ENCODE measurements at places on chromosomes 3 and 15.

DNA sequence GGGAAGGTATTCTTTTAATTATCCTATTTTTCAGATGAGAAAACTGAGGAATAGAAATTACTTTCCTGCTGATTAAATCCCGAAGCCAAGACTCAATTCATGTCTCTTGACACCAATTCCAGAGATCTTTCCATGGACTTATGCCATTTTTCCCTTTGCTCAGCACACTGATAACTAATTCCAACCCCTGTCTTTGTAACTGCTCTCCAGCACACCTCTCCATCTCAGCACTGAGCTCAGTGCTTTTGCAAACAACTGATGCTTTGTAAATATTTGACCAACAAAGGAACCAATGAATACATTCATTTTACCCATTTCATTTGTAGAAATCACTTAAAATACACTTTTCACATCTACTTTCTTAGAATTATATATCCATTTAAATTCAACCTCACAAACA, 249.1 kb downstream of the IL5RA start:
- DNase-seq: no peak

GRCh38 chr15:33204087-33204486, 9.6 kb upstream of the FMN1 start:
- no peak for DNase-seq

DNA sequence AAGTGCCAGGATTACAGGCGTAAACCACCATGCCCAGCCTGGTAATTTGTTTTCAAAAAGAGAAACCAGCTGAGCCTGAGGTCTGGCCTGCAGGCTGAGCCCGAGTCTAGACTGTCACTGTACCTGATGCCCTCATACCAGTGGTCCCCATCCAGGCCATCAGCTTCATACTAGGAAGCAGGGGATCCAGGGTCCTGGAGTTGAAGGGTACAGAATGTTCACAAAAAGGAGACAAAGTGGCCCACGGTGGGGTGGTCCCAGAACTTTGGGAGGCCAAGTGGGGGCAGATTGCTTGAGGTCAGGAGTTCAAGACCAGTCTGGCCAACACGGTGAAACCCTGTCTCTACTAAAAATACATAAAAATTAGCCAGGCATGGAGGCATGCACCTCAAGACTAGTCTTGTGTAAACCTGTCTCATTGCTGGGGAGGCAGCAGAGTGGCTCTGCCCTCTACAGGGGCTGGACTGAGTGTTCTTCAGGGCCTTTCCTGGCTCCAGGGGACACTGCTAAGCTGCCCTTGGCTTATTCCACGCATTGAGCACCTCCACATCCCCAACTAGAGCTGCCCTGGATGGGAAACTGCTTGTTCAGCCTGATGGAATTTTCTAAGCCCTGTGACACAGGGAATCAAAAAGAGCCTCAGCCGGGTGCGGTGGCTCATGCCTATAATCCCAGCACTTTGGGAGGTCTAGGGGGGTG, 7.9 kb upstream of the HHATL start:
- DNase-seq: no peak

- DNase-seq: no peak
Measured at GRCh38 chr3:71724584-71725270, 475 bp downstream of the EIF4E3 start.

DNA sequence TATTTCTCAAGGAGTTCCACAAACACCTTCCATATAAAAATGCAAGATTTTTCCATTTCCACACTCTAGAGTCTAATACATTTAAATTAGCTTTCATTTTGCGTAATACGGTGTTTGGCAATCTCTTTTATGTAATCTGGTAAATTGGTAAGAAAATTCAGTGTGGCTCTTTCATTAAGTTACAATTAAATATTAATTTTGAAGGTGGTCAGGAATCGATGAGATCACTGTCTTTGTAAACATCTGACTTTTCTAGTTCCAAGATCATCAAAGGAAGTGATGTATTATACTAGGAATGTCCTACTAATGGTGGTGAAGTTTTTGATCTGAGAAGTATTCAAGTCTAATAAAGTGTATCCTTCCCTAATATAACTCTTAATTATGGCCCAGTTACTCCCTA, 1.1 kb upstream of the UTS2B start:
- no peak for DNase-seq

GRCh38 chr3:174431717-174432116, 427.4 kb upstream of the NAALADL2 start:
- DNase-seq: no peak

DNA sequence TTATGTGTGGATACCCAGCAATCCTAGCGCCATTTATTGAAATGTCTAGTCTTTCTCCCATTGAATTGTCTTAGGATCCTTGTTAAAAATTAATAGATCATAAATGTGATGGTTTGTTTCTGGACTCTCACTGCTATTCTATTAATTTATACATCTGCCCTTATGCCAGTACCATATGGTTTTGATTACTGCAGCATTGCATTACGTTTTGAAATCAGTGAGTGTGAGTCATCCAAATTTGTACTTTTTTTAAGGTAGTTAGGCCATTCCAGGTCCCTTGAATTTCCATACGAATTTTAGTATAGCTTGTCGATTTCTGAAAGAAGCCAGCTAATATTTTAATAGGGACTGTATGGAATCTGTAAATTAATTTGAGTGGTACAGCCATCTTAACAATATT, 648.6 kb upstream of the ZNF385D start:
- no peak for DNase-seq

DNA sequence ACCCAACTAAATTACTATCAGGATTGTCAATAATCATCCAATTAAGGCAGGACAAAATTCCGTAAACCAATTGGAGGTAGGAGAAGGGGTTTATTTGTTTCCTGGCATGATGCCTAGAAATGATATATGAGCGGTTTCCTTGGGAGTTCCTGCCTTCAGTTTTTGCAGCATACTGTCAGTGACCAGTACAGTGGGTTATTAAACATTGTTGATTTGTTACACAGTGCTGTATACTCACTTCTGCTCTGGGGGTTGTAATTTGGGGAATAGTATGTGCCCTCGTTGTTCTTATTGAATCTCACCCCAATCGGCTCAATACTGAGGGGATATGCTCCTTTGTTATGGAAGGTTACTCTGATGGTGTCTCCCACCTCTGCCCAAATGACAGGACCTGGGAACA, 22.2 kb downstream of the CP start:
- no peak for DNase-seq

GRCh38 chr3:38493031-38493430, 3.1 kb upstream of the EXOG start:
- DNase-seq: no peak

GRCh38 chr3:197711973-197712707, 24.6 kb downstream of the RUBCN start:
- DNase-seq: peak; percentile 68

- DNase-seq: no peak
Measured at GRCh38 chr3:140871022-140871421, 70.6 kb upstream of the SLC25A36 start.

DNA sequence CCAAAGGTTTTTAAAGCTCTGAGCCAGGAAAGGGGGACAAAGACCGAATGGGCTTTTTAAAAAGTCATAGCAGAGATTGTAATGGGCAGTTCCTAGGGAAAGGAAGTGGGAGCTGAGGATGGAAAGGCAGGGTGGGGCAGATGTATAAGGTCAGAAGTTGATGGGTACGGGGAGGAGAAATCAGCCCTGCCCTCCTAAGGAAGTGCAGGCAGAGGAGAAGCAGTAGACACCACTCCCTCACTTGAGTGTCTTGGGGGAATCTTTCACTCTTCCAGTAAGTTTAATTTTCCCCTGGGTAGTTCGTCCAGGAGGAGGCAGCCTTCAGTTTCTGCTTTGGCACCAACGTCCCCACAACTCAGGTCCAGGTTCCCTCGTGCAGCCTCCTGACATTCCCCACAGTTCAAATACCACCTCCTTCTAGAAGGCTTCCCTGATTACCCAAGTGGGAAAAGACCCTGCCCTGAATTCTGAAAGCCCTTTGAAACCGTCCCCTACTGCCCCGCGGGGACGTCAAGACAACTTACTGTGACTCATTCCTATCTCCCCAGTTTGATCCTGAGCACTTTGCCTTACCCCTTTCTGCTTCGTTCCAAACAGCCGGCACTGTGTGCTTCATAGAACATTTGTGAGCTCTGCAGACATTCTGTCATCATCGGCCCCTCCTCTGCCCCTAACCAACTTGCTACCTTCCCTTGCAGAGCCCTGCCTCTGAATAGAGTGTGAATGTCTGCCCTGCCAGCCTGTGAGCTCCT, 14.3 kb upstream of the SRP14 start:
- no peak for DNase-seq

GRCh38 chr3:59559721-59560435, 510.1 kb upstream of the CFAP20DC start:
- DNase-seq: no peak

GRCh38 chr3:78757731-78758130, 1010.1 kb downstream of the ROBO1 start:
- DNase-seq: no peak

GRCh38 chr3:172153335-172153861, 114.0 kb downstream of the FNDC3B start:
- no peak for DNase-seq

- DNase-seq: no peak
Measured at GRCh38 chr15:89820666-89821611, 6.3 kb upstream of the ANPEP start.

DNA sequence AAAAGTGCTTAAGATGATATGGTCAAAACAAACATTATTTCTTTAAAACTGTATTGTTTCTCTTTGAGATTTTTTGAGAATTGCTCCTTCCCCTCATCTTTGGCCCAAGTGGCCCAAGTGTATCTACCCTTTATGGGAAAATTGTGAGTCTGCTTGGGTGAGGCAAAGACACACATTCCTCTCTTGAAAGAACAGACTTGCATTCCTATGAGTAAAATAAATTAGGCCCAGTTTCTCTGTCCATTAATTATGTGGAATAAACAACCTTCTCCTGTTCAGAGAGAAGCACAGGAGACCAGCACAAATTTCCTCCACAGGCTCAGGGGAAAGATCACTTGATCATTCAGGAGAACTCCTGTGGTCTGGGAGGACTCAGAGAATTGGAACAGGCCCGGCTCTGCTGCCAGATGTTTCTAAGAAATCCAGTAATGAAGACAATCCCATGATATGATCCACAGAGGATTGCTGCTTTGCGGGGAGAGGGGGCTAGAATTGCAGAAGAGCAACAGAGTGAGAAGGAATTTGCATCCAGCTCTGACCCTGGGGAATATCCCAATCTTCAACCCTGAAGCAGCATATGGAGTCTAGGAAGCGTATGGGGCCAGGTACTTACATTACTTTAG, 53.8 kb upstream of the BOC start:
- no peak for DNase-seq

DNA sequence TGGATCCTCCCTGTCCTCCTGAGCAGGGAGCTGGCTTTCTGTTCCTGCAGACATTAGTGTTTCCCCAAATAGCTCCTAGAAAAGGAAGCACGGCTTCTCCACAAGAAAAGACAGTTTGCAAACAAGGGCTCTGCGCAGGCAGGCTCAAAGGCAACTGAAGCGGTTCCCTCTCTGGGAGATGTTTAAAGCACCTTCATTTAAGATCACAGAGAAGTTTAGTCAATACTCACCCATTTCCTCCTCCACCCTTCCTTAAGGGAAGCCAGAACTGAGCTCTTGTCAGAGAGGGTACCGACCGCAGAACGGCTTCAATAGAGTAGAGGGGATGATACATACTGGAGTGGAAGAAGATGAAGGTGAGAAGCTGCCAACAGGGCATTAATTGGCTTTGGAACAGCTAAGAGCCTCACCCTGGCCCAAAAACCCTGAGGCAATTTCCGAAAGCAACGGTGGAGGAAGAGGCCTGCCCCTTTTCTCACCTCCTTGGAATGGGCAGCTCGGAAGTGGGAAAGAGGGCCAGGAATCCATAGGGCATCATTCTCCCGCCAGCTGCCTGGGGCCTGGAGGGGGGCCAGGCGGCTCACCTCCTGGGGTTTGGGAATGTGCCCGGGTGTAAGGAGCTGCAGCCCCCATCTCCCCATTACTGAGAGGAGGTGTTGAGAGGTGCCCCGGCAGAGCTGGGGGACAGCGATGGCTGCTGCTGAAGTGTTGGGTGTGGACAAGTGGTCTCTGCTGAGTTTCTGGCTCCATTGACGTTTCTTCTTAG, 4.8 kb upstream of the EPHB3 start:
- DNase-seq: no peak

- no peak for DNase-seq
Measured at GRCh38 chr15:22981051-22981840, 1.1 kb upstream of the CYFIP1 start.

GRCh38 chr3:180855364-180855763, 57.1 kb upstream of the FXR1 start:
- no peak for DNase-seq

DNA sequence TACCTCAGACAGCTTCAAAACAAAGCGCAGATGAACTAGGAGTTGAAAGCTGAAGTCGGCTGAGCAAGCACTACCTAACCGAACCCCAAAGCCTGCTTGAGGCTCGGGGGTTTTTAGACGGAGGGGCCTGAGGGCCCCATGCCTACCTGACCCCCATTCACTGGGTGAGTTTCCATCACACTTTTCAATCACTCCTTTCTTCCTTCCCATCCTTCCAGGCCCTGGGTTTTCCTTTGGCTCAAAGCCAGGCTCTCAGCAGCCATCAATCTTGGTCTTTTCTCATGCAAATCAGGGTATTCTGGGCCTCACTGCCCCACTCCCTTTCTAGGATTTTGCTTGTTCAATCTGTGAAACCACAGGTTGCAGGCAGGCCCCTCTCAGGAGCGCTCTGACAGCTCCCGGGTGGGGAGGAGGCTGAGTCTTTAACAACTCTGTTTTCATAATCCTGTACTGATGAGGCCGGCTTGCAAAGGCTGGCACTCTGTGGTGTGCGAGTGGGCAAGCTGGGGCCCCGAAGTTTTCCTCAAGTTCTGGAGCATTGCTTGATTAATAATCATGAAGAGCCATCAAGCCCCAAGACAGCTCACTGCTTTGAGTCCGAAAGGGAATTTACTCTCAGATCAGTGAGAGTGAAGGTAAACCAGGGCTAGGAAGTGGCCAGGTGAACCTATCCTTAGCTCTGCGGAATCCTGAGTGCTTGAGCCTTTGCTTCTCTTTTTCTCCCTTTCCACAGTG, 97.6 kb downstream of the FRMD4B start:
- DNase-seq: no peak

GRCh38 chr3:157330206-157330605, 106.4 kb upstream of the PTX3 start:
- no peak for DNase-seq

DNA sequence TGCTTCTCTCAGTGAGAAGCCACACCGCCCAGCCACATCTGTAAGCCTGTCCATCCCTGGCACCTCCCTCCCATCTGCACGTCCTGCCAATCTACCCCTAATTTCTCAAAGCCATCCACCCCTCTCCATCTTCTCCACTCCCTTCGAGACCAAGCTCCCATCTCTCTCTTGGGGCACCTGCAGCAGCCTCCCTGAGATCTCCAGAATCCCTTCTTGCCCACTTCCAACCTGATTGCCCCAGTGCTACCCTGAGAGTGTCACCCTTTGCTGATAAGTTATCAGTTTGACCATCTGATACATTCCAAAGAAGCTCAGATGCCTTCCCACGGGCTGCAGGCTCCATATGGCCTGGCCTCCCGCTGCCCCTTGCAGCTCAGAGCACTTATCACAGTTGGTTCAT, 496.1 kb downstream of the SHQ1 start:
- no peak for DNase-seq

DNA sequence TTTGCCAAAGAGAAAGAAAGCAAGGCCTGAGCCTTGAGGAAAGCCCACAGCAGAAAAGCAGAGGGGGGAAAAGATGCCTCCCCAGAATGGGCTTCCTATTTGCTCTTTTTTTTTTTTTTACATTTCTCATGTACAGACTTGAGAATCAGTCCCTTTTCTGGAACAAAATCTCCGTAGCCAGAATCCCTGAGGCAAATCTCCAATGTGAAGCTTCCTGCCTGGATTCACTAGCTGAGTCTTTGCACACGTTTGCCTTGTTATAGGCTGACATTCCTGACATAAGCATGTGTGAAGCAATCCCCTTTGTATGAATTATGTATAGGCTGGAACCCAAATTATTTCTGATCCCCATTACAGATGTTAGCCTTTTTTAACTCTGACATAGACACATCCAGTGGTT, 52.2 kb upstream of the ACTL6A start:
- DNase-seq: no peak
